Activated CD8-positive, alpha-beta memory T cell treated with anti-CD3 and anti-CD28 coated beads for 4 hours (primary cell): ENCODE measurements at places on chromosomes 12 and 14.

DNA sequence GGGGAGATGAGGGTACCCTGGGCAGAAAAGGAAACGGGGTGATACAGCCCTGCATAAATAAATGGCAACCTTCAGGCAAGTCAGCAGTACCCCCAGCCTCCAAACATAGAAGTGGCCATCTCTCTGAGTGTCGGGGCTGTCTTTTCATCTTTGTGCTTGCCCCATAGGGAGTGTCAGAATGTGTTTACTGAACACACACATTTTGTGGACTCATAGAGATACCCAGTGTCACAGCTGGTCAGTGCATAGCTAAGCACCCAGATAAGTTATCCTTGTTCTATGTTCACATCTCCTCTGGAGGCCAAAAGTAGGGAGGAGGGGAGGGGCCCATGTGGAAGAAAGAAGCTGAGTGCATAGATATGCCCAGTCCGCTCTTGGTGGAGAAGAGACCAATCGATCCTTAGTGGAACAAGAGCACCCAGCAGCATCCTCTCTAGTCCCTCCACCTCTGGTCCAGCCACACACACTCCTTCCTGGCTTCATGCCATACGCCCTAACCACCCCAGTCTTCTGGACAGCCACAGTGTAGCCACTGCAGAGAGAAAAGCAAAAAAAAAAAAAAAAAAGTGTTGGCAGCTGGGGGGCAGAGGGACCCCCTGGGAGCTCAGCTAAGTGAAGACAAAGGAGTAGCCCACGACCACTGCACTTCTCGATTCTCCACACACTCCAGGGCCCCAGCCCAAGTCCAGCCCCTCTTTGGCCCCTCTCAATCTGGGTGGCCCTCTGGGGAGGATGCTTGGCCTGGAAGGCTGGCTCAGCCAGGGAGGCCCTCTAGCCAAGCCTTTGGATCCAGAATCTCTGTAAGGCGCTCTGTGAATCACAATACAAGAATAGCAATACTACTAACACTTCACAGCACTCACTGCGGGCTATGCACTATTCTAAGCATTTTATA lies 2.6 kb downstream of the ITGA7 start:
- DNase-seq, result no peak

DNA sequence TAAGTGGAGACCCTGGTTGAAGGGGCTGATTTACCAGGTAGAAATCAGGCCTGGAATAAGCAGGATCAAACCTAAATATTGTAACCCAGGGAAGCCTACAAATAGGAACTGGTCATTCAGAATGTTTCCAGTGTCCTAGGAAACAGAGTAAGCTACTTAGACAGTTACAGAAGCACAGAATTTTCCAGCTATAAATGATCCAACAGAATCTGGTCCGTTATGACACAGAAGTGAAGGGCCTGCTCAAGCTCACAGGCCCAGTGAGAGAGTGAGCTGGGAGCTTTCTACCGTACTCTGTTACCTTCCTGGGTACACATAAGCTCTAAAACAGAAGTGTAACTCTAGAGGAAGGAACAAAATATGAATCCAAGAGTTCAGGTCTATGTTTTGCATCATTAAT lies 119.1 kb downstream of the TTC7B start:
- DNase-seq, result no peak

GRCh38 chr12:112328456-112329124 lies 53.6 kb downstream of the HECTD4 start:
- DNase-seq, result no peak

DNA sequence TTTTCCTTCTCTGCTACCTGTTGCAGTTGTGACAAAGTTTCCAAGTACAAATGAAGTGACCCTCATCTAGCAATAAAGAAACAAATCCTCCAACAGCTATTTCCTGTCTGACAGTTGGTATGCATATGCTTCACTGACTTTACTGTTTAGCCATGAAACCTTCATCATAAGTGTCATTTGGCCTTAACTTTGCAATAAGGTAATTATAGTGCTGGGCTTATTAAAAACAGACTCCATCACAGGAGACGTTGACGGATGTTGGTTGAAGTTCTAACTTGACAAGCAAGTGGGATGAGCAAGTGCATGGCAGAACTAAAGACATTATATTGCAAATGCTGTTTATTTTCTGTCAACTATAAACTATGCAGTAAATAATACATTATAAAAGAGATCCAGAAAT lies 425.2 kb downstream of the RPS29 start:
- no peak for DNase-seq

DNA sequence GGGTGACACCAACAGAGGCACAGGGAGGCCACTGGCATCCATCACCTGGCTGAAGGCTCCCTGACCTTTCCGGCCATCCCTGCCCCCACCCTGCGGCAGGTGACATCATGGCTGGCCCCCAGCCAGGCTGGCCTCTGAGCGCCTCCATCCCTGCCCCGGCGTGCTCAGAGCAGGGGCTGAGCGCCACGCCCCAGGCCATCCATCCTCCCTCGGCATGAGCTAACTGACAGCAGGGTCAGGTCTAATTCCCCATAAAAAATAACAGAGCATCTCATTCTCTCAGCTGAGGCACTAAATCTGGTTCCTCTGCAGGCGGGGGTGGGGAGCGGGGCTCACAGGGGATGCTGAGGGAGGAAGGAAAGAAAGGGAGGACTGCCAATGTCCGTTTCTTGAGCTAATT lies 50.7 kb downstream of the PRIMA1 start:
- no peak for DNase-seq

DNA sequence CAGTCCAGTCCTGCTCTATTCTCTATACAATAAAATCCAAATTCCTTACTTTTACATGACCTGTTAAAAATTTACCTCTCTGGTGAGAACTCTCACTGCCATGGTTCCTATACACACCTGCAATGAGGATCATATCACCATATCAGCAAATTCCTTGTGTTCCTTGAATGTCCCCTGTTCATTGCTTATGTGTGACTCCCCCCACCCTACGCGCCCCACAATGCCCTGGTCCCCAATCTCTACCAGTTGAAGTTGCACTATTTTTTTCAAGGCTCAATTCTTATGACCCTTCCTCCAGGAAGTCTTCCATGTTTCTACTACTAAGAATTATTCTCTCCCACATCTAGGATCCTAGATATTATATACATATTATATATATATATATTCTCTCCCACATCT lies 82.2 kb upstream of the NEDD1 start:
- no peak for DNase-seq

DNA sequence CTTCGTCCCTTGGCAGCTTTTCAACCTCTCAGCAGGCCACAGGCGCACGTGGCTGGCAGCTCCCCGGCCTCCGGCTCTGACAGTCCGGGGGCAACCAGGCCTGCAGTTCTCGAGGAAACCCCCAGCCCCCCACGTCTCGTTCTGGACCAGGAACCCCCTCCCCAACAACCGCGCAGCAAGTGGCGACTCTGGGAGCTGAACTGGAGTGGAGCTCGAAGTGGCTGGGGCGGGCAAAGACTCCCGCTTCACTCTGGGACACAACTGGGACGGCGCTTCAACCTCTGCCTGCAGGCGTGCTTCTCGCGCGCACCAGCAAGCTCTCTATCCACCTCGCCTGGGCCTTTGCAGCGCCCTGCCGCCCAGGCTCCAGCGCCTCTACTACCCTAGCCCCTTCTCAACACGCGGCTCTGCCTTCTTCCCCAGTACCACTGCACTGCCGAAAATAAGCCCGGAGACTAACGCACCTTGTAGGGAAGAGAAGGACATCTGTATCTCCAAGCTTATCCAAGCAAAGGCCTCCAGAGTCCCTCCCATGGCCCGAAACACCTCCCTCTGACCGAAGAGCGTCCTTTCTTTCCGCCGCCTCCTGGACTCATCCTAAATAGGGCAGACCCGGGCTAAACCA lies 2.4 kb upstream of the NKX2-1 start:
- no peak for DNase-seq

GRCh38 chr12:113271853-113272561 lies 50.7 kb downstream of the TPCN1 start:
- no peak for DNase-seq

- no peak for DNase-seq
Measured at GRCh38 chr12:18749386-18749957, 11.6 kb downstream of the CAPZA3 start.

- DNase-seq, result no peak
Measured at GRCh38 chr12:94077209-94077608, 71.2 kb upstream of the PLXNC1 start.

DNA sequence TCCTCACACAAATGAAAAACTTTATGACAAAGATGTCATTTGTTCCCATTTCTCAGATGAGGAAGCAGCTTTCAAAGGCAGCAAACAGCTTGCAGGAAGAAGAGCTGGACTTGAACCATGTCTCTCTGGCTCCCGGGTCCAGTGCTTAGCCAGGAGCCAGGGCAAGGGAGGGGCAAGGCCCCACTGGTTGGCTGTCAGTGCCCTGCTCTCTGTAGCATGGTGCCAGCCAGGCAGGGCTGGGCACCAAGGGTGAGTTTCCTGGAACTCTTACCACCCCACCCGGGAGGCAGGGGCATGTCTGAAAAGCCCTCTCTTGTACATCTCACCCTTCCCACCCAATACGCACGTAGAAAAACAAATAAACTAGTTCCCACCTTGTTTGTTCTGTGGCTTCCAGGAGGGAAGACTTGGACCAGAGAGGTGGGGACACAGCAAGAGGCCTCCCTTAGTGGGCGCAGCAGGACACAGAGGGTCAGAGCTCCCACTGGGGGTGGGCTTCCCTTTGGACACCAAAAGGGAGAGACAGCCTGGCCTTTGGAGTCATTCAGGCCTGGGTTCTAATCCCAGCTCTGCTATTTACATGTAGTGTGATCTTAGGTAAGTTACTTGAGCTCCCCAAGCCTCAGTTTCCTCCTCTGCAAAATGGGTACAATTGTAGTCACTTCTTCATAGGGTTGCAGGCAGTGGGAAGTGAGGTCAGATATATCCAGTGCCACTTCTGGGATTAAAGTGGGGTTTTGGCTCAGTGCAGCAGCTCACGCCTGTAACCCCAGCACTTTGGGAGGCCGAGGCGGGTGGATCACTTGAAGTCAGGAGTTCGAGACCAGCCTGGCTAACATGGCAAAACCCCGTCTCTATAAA lies 17.2 kb downstream of the TRPV4 start:
- DNase-seq, result no peak

DNA sequence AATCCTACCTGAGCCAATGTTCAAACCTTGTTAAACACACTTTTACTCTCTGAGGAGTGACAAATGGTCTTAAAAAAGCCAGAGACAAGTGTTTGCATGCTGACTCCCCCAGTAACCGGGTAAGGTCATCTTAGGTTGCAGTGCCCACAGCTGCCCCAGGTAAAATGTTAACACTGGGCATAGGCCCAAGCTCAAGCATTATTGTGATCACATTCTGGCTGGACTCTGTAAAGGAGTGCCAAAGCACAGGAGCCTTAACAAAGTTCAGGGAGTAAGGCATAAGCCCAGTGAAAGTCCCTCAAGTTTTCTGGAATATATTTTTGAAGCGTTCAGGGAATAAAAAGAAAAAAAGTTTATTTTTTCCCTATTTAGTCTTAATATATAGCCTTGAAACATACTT lies 8.6 kb downstream of the EDDM3A start:
- DNase-seq, result no peak

DNA sequence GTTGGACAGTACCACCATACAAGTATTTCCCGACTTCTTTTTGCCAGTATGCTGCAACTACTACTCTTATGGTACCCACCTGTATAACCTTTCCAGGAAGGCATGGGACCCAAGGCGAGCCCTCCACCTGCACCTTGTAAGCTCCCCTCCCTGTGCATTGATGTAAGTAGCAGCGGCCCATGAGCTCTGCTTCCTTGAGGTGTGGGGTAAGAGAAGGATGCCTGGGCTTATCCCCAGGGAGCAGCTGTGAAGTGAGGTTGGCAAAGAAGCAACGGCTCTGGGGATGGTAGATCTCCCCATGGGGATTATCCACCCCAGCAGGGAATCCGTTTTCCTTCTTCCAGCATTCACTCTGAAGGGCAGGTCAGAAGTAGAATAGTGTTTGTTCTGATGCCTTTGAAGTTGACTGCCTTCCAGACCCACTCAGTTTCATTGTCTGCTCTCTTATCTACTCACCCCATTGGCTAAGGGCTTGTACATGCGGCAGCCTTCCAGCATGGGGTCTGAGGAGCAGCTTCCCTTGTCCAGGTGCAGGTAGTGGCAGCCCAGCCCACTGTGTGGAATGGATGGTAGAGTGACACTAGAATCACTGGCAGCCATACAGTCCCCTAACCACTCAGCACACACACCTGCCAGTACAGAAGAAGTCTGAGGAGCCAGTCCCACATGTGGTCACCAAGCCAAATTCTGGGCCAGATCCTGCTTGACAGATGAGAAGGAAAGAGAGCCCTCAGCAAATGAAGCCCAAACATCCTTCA lies 3.4 kb downstream of the CIROP start:
- DNase-seq, result no peak

- no peak for DNase-seq
Measured at GRCh38 chr12:23455283-23455682, 494.2 kb downstream of the SOX5 start.

- DNase-seq, result no peak
Measured at GRCh38 chr14:99231161-99231849, 40.7 kb downstream of the BCL11B start.

DNA sequence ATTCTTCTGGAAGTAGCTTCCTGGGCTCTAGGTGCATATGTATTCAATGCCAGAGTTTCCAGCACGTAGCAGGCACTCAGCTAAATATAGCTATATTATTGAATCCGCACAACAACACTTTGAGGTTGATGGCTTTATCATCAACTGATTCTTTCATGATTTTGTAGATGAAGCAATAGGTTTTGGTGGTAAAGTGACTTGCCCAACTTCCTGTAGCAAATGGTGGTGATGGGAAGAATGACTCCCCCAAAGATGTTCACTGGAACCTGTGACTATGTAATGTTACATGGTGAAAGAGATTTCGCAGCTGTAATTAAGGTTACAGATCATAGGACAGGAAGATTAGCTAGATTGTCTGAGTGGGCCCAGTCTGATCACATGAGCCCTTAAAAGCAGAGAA lies 3.2 kb downstream of the TDRD9 start:
- DNase-seq, result no peak

DNA sequence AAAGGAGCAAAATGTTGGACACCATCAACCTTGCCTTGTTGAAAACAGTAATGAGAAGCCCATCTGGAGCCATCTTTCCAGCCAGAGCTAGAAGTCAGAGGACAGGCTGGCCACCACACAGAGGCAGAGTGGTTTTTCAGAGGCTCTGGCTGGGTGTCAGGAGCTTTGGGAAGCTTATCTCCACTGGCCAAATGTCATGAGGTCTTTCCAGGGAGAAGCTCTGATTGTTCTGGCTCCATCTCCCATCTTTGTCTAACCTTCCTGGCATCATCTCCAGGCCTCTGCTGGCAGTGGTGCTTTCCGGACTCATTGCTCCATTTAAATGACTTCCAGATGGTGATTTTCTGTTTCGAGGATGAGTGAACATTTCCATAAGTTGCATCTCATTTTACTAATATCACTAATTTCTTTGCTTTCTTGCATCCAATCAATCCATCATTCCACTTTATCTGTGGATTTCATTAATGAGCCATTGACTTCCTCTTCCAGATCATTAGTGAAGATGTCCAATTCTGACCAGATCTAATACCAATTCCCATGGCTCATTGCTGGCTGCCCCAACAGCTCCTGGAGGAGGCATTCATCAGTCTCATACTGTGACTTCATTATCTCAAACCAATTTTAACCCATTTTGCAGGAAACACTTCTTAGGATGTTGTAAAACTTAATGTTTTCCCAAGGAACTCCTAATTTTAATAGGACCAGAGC lies 35.3 kb upstream of the TMTC1 start:
- no peak for DNase-seq

GRCh38 chr12:82299319-82300025 lies 58.7 kb downstream of the CCDC59 start:
- DNase-seq, result no peak

- DNase-seq, result no peak
Measured at GRCh38 chr14:105398726-105399465, 558 bp downstream of the TEX22 start.
